ENCODE measurements at places on chromosomes 12 and 14.

DNA sequence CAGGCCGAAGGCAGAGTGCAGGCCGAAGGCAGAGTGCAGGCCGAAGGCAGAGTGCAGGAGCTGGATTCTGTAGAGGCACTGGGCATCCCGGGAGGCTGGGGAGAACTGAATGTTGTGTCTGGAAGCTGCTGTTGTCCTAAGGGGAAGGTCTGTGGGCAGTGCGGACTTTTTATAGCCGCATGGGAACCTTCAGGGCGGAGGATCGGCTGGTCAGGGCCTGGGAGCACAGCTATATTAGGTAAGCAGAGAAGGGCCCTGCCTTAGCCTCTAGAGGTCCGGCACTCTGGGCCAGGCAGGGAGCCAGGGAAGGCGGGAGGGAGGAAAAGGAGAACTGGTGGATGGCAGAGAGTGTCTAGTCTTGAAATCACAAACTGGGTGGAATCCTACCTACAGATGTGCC lies 14.2 kb downstream of the CABP1 start:
- DNase-seq, result no peak

DNA sequence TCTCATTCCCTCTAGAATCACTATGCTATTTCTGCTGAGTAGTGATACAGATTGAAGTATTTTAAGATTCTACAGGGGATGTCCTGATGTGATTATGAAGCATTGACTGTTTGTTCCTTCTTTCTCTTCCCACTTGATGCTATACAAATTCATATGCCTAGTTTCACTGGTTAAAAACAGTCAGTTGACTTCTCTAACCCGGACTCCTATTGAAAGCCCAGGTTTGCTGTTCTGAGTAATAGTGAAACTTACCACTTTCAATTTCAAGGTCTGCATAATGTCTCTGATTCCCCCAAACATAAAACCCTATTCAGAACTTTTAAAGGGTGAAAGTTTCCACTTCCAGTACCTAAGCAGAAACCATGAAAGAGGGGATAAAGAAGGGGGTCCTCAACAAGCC lies 117.7 kb upstream of the RPL10L start:
- DNase-seq, result no peak

- no peak for DNase-seq
Measured at GRCh38 chr12:89058402-89058801, 293.9 kb downstream of the DUSP6 start.

DNA sequence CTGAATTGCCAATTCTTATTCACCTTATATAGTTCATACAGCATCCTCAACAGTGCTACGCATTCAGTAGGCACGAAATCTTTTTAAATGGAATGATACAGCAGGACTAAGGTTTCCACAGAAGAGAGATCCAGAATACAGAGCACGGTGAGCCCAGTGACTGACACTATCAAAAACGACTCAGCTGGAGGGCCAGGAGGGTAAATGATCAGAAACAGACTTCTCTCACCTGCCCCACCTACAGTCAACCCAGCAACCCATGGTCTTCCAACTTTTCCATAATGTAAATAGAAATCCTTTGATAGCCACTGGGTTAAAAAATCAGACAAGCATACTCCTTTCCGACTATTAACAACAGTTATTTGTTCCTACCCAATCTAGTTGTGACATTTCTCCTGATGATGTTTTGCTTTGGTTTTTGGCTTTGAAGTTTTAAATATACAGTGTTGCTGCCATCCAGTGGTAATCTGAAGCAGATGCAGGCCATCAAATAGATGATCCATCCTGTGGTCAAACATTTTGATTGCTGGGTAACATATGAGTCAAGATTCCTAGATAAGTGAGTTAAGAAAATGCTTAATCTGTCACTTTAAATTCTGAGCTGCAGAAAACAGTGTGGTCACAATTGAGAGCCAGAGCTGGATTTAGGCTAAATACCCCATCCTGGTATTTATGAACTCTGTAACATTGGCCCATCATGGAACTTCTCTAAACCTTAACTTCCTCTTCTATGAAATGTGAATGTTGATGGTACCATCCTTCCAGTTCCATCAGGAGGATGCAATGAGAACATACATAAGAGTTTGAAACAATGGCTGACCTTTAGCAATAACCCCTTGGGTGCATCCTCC lies 42.0 kb downstream of the GPHB5 start:
- no peak for DNase-seq

GRCh38 chr14:55323910-55324309 lies 52.7 kb downstream of the FBXO34 start:
- DNase-seq, result no peak

GRCh38 chr12:29907461-29907860 lies 123.7 kb upstream of the TMTC1 start:
- DNase-seq, result no peak

DNA sequence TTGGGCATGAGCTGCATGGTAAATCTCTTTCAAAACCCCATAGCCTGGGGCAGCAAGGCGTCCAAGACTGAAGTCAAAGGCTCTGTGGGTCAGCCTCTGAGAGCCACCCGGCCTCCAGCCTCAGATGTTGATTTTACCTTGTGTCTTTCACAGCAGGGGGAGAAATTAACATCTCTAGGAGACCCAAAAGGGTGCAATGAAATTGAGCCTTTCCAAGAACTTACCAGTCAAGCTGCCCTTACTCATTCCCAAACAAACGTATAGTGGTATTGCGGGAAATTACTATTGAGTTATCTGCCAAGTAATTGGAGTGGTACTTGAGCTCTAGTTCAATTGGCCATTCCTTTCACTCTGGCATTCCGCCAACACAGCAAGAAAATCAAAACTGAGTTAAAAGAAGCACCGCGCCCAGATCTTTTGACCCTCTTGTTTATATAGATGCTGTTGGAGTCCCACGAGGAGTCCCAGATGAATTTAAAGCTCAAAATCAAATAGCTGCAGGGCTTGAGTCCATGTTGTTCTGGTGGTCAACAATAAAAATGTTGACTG lies 380.7 kb upstream of the SYT1 start:
- DNase-seq, result no peak

DNA sequence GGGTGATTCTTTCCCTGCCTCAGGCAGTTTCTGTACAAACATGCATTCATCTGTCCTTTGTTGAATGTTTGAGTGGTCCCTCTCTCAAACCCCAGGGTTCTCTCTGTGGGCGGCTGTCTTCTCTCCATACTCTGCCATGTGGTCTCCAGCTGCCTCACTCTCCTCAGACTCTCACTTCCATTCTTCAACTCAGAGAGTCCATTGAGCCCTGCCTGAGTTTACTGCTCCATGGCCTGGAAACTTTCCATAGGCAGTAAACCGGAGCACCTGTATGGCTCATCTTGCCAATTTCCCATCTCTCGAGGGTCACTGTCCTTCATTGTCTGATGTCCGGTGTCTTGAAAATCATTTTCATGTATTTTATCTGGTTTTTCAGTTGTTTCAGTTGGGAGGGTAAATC lies 11.3 kb downstream of the C14orf132 start:
- no peak for DNase-seq

- no peak for DNase-seq
Measured at GRCh38 chr12:52367876-52368275, 595 bp upstream of the KRT85 start.

GRCh38 chr12:46516238-46516932 lies 143.8 kb upstream of the SLC38A2 start:
- DNase-seq, result no peak

DNA sequence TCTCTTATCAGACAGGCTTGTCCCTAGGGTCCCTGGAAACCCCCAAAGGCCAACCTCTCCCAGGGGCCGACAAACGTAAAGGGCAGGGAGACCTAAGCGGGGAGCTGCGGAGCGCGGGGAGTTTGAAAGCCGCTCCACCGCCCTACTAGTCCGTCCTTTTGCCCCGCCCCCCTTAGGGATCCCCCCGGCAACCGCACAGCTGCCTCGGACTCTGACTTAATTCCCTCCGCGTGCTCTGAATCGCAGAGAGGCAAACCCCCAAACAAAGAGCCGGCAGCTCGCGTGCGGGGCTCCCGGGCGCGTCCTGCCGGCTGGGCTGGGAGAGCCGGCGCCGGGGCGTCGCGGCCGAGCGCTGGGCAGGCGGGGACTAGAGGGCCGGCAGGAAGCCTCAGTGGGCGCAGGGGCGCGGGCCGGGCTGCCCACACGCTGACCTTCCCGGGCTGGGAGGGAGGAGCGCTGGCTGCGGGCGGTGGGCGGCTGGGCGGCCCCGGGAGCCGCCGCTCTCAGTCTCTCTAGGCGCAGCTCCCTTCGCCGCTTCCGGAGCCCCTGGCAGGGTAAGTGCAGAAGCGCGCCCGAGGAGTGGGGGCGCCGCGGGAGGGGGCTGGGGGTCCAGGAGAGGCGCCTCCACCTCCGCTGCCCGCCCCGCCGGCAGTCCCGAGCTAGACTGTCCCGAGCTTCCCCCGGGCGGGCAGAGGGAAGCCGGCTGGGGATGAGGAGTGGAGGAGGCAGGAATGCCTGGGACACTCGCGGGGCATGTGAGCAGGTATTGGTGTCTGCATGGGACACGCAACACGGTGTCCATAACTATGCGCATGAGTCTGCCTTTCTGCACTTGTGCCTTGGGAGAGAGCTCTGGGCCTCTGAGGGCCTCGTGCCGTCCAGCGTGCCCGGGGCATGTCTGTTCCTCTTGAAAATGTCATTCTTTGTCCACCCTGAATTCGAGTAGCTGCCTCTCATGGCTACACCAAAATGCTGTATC lies at the start of gene TSPAN11:
TSS of gene TSPAN11 (plus strand) at position 506 of the 979 bp plus-strand sequence. CDS start 27,244 bp downstream, outside the sequence.
- no peak for DNase-seq

DNA sequence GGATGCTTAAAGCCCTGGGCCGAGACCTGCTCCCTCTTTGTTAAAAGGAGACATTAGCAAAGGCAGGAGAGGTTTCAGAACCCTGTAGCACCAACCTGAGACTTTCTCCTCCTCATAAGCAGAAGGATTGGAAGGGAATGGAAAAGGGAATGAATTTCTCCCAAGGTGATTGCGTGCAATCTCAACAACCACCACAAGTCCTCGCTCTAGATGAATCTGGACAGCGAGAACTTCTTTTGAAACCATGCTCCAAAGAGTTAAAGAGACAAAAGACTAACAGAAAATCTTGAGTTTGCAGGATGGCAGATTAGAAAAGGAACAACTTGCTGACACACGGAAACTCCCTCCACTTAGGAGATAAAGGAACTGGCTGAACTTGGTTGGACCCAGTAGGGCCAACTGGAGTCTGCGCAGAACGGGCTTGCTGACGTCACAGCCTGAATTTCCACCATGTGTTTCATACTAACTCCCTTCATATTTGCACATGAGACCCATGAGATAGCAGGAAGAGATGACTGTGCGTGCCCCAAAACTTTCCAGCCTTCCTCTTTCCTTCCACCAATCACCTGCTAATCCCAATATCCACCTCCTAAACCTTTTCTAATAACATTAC lies 137.0 kb downstream of the PTPN11 start:
- no peak for DNase-seq

DNA sequence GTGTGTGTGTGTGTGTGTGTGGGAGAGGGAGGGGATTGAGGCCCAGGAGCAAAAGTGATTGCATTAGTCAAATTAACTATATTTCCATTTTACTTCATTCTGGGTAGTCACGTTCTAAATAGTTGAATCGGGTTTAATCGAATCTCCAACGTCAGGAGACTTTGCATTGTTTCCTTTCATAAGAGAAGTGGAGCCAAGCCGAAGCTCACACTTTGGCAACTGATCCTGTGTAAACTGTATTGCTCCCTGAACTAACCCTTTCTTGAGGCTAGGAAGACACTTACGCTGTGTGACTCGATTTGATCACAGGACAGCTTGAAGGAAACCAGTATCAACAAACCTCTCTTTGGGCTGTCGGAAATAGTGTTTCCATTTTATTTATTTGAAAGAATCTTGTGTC lies 363.4 kb upstream of the ATP2B1 start:
- DNase-seq, result no peak

DNA sequence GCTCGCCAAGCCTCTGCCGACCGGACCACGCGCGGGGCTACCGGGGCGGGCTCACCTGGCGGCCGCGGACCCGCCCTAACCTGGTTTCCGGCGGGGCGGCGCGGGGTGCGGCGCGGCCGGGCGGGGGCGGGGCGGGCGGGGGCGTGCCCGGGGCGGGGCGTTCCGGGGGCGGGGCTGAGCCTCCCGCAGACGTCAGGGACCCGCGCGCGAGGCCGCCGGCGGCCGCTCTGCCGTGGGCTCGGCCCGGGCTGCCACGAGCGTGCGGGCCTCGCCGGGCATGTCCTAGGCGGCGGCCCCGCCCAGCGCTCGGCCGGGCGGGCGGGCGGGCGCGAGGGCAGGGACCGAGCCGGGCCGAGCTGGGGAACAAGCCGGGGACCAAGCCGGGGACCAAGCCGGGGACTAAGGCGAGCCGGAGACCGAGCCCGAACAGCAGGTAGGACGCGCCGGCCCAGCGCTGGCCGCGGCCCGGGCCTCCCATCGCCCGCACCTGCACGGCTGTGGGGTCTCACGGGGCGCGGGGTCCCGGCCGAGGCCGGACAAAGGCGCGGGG lies at the start of gene CEP170B:
TSS of gene CEP170B (plus strand) at position 188 of the 550 bp plus-strand sequence. CDS start 3,183 bp downstream, outside the sequence.
- no peak for DNase-seq

GRCh38 chr12:124018539-124018938 lies 45.5 kb downstream of the ZNF664 start:
- no peak for DNase-seq

DNA sequence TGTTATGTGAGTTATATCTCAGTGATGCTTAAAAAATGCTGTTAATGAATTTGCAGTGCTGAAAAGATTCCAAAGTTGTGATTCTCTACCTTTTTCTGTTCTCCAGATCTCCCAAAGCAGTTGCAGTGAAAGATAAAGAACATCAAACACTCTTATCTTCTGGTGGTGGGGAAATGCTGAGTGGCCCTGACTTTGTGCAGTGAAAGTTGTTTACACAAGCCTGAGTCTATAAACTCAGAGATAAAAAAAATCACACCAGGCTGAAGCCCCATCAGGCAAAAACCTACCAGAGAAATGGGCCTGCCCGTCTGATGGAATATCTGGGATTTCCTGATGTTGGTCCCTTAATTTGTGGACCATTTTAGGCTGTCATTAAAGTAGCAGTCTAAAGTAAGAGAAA lies 46.1 kb downstream of the RASSF3 start:
- no peak for DNase-seq

GRCh38 chr14:23640524-23641141 lies 4.5 kb downstream of the DHRS2 start:
- no peak for DNase-seq

- no peak for DNase-seq
Measured at GRCh38 chr12:81465191-81465590, 294.0 kb downstream of the PPFIA2 start.

- DNase-seq, result no peak
Measured at GRCh38 chr12:122190842-122191668, 8.1 kb downstream of the LRRC43 start.

DNA sequence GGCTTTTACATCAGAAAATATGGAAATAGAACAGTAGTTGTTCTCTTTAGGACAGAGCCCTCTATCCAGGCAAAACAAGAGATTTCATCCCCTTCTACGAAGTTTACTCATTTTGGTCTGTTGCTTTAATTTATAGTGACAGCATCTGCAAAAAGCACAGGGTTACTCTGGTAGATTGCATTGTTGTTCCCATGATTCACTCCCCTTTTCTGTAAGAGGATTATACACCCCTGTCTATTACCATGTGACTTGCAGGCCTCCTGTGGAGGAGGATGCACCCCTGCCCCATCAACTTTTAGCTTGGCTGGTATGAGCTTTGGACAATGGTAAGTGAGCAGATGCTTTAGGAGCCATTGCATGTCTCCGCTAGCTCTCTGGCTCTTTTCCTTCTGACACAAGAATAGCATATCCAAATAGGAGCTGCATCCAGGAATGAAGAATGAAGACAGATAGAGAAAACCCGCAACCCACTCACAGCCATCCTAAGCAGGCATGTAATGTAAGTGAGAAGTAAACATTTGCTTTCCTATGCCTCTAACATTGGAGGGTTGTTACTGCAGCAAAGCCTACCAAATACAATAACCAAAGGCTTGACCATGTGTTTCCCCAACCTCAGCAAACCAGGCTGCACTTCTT lies 304.2 kb downstream of the AKAP6 start:
- DNase-seq, result no peak

Data from epithelial cell of prostate (primary cell).